ENCODE measurements at places on chromosomes 16 and 17.

DNA sequence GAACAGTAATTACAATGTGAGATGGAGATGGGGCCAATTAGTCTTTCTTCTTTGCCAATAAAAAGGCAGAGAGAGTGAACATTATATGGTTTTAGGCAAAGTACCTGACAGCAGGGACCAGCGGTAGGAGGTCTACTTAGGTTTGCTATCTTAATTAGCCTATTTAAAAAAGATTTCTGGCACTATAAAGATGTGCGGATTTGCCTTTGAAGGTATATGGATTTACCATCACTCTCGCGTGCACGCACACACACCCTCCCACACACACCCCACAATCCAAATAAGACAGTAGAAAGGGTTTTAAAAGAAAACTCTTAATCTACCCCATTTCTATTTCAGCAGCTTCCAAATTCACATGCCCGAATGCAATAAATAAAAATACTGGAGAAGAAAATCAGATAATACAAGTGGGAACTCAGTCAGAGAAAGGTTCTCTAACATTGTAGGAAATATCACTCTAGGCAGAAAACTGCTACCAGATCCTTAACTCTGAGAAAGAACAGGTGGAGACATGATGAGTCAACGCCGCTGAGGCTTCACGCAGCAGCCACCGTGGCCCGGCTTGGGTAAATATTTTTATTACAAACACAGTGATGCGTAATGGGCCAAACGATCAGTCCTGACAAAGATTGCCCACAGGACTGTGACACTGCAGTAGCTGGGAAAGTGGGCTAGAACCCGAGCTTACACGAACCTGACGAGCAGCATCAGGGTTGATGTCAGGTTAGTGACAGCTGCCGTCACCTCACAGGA, 66.6 kb upstream of the AXIN2 start:
- no peak for DNase-seq

DNA sequence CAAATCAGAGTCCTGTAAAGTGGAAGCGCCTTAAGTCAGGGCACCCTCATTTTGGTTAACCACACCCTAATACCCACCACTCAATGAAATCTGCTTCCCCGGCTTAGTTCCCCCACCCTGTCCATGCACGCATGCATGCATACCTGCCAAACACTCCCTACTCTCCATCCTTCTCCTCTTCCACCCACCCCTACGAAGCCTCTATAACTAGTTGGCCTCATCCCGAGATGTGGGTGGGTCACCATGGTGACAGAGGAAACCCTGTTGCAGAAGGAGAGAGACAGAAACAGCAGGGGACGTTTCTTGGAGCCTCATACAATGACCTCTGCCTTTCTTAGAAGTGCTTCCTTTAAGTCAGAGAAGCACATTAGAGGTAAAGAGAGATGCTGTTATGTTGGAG, 46.8 kb upstream of the DNAH9 start:
- no peak for DNase-seq

DNA sequence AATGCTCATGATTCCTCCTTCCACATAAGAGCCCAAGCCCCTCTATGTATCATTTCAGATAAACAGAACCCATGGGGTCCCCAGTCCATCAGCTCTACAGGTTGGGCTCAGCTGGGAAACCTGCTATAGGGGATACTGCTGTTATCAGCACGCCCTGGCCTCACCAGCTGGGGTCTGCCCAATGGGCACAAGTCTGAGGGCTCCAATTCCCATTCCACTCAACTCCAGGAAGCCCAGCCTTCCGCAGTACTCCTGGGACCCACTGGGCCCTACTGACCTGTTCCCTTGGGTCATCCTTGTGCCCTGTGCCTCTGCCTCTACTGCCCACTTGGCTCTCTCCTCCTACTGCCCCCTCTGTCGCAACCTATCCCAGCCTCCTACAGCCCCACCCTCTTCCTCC, 16.2 kb upstream of the XYLT2 start:
- DNase-seq = no peak

DNA sequence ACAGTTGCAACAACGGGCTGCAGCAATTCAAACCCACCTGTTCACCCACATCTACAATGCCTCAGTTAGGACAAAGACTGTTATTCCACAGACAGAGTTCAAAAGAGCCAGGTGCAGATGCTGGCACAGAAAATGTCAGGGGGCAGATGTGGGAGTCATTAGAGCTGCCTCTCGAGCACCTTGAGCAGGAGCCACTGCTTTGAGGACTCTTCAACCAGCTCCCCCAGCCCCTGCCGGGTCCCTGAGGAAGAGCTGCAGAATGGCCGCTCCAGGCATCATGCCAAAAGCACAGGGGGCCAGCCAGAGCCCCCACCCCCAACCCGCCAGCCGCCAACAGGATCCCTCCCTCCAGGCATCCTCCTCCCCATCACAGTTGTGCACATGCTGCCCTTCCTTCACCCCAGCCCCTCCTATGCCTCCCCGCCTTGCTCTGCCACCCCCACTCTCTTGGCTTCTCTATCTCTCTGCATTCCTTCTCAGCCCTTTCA, 20.8 kb downstream of the C17orf67 start:
- DNase-seq = peak; percentile 53

DNA sequence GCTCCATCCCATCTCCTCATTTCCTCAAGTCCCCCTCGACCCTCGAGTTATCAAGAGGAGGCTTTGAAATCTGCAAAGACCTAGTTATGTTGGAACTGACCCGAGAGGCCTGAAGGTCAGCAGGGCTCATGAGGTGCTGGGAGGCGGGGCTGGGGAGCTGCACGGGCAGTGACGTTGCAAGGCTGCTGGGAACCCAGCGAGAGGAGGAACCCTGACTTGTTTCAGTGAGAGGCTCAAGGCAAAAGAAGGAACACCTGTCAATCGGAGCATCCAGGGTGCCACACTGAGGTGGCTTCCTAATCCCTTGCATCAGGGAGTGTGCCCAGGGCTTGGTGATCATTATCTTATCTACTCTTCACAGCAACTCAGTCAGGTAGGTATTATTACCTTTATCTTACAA, 86.9 kb downstream of the CDH11 start:
- no peak for DNase-seq

- no peak for DNase-seq
Observed at GRCh38 chr16:90077757-90078578, 837 bp upstream of the PRDM7 start.

DNA sequence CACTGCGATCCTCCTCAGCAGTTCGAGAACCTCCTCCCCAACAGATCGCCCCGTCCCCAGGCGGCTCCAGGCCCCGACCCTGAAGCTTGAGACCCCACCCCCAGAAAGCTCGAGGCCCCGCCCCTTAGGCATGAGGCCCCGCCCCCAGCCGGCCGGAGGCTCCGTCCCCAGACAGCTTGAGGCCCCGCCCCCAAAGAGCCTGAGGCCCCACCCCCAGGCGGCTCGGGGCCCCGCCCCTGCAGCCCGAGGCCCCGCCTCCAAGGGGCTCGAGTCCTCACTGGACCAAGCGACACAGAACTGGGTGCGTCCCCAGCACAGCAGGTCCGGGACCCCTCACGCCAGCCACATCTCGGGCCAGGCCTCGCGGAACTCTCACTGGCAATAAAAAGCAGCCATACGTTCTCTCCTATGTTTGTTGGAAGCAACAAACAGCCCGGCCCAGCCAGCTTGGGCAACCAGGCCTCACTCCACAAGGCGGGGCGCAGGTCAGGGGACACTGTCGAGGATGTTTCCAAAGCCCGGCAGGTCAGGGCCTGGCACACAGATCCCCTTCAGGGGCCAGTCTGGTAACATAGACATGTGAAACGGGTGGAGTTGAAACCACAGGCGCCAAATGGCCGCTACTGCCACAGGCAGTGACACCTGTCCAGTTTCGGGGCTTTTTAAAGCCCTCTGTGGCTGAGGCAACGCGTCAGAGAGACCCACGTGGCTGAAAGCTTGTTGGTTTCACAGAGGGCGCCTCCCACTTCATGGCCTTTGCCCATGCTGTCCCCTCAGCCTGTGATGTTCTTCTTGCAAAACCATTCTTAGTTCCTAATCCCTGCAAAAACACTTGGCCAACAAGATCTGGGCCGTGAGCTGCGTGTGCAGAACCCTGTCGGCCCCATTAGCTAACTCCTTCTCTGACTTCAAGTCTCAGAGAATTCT, 224.2 kb downstream of the PARN start:
- no peak for DNase-seq

GRCh38 chr16:73797115-73797514, 499.5 kb upstream of the PSMD7 start:
- DNase-seq = no peak

- DNase-seq = no peak
Observed at GRCh38 chr17:82435103-82435502, 15.4 kb downstream of the CYBC1 start.

DNA sequence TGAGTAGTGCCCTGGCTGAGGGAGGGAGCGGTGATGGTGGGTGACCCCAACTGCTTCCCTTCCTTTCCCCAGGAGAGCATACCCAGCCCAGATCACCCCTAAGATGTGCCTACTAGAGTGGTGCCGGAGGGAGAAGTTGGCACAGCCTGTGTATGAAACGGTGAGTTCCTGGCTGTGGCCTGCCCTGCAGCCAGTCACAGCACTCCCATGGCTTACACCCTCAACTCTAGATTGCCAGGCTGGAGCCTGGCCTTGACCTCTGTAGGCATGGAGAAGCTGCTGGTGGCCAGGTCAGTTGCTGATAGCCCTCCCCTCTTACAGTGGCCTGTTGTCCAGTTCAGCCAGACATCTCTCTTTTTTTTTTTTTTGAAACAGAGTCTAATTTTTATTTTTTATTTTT, 8.6 kb upstream of the NFATC3 start:
- DNase-seq = no peak

DNA sequence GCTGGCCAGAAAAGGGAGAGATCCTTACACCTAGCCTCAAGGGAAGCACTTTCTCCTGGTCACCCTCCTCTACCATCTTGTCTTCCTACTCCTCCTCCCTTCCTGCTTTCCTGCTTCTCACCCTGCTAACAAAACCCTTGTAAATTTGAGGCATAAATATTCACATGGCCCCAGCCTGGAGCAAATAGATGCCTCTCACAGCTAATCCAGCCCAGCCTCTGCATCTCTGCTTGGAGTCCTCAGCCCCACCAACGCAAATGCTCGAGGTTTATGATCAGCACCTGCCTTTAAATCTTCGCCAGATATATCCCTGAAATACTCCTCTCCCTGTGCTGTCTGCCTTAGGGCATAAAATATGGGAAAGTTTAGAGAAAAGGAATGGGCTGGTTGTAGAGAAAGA, 205.2 kb upstream of the CDH5 start:
- no peak for DNase-seq

GRCh38 chr16:53775821-53776431, 72.0 kb downstream of the FTO start:
- no peak for DNase-seq

GRCh38 chr17:62875296-62875695, 67.2 kb upstream of the MARCHF10 start:
- no peak for DNase-seq

DNA sequence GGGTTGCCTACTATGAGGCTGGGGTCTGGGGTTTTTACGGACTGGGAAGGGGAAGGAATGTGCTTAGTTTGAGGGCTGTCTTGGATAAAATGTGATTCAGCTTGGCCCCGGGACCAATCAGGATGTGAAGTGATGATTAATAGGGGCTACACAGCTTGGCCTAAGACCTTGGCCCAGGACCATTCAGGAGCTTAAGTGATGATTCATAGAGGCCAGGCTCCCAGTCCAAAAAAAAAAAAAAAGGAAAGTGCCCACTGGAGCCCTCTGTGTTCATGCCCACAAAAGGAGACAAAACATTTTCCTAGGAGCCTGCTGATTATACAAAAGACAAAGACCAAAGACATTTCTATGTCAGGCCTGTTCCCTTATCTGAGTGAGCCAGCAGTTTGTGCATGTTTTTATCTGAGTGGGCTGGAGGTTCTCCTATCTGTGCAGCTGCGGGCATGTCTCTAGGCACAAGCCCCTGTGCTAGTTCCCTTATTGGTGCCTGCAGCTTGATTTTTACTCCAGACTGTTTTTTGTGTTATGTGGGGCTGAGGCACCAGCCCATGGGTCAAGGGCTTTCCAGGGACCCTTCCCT, 898.2 kb upstream of the GOT2 start:
- DNase-seq = no peak

GRCh38 chr16:15873301-15873700, 15.1 kb downstream of the CEP20 start:
- no peak for DNase-seq

DNA sequence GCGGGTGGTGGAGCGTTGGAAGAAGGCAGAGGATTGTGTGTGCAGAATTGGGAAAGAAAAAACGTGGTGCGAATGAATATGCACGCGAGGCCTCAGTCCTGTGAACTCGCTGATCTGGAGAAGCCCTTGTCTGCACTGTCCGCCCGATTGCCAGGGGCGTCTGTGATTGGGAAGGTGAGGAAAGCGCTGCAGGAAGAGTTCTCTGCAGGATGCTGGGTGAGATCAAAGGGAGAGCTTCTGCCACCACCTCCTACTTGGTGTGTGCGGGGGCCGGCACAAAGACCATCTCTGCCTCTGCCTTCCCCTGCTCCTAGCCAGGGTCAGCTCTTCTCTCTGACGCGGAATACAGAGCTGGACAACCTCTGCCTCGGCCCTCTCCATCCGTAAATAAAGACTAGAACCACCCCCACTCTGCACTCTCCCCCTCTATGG, 841 bp upstream of the RAB5C start:
- no peak for DNase-seq

DNA sequence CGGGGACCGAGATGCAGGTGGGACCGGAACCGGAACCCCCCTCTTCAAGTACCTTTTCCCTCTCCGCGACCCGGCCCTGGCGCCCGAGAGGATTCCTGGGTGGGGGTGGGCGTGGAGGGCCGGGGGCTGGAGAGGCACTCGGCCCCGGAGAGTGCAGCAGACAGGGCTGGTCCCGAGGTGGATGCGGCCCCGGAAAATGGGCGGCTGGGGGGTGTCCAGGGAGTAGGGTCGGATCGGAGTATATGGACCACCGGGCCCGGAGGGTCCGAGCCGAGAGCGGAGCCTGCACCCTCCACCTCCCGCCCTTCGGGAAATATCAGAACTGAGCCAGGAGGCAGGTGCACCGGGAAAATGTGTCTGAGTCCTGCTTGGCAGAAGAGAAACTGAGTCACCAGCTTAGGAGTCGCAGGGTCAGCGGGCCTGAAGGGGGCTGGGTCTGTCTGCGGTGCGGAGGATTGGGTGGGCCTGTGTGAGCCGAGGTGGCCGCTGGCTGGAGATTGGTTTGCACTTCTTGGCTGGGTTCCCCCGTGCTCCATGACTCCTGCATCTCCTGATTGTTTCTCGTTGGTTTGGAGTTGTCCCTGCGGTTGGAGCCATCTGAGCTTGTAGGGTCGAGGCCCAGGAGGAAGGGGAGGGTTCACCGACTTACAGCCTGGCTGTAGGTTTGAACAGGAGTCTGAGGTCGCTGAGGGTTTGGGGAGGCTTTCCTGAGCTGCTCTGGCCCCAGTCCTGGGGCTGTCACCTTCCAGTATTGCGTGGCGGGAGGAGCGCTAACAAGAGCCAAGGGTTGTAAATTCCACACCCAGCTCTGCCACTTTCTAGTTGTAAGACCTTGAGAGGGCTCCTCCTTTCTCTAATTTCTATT, 518 bp downstream of the SH2B1 start:
- peak; percentile 69 for DNase-seq

- no peak for DNase-seq
Observed at GRCh38 chr16:56833243-56833970, 31.6 kb upstream of the SLC12A3 start.

- DNase-seq = no peak
Observed at GRCh38 chr16:51155820-51156806, 5.0 kb upstream of the SALL1 start.
